GM13976 (cell line): ENCODE measurements at places on chromosomes 4 and X.

- DNase-seq: no peak
These were observed 26.1 kb downstream of the ARHGEF6 start for GRCh38 chrX:136754651-136755050.

- DNase-seq: no peak
These were observed 50.4 kb downstream of the SHROOM3 start for GRCh38 chr4:76485450-76485849.

DNA sequence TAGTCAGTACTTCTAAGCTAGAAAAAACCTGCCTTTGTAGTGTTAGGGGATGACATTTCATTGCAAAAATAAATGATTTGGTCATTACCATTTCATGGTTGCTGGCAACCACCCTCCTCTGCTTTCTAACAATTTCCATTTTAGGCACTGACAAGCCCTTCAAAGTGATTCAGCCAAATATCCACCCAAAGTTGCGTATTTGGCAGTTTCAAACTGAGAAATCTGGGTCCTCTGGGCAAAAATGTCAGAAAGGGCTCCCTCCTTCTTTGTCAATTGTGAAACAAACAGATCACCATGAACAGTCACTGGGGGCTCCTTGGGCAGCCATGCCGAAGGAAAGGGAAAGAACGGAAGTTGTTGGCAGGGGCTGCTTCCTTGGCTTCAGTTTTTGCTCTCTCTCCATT, 33.0 kb downstream of the PLAC1 start:
- DNase-seq: no peak

DNA sequence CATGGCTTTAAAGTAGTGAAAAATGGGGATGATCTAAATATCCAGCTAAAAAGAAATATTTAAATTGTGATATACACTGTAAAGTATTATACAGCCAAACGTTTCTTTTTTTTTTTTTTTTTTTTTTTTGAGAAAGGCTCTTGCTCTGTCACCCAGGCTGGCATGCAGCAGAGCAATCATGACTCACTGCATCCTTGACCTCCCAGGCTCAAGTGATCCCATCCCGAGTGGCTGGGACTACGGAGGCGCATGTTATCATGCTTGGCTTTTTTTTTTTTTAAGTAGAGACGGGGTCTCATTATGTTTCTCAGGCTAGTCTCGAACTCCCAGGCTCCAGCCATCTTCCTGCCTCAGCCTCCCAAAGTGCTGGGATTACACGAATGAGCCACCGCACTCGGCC, 17.1 kb downstream of the SMIM14 start:
- DNase-seq: no peak

- DNase-seq: no peak
These were observed 388.7 kb downstream of the FAT4 start for GRCh38 chr4:125703443-125703842.

GRCh38 chr4:16516796-16517439, 290.6 kb upstream of the TAPT1 start:
- DNase-seq: no peak

DNA sequence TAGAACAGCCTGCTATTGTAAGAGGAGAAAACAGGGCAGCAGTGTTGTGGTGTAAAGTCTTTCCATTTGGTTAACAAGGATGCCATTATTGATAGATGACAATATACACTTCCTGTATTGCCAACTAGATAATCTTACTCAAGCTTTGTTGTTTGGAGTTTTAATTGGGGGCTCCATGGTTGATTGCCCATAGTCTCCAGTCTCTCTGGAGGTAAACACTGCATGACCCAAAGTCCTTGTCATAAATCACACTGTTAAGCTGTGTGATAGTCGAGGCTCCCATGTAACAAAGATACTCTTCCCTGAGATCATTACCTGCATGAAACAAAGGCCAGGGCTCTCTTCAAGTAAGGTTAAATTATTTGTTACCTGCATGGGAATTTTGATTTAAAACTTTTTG, 394.6 kb downstream of the C4orf33 start:
- DNase-seq: no peak

GRCh38 chrX:17732138-17732783, 5.0 kb upstream of the SCML1 start:
- no peak for DNase-seq

DNA sequence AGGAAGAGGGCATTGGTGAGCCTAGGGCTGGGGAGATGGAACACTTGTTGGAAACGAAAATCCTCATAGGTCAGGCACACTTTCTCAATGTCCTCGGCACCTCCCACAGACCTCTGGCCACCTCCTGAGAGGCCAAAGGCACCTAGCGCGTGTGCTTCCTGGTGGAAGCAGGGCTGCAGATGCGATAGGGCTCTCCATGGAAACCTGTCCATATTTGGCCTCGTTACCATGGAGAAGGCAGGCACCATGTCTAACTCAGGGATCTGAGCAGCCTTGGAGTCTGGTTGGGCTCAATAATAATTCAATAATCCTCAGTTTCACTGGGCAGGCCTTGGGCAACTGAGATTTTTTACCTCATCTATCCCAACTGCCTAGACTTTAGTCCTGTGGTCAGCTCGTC, 58.3 kb downstream of the RAI2 start:
- no peak for DNase-seq

DNA sequence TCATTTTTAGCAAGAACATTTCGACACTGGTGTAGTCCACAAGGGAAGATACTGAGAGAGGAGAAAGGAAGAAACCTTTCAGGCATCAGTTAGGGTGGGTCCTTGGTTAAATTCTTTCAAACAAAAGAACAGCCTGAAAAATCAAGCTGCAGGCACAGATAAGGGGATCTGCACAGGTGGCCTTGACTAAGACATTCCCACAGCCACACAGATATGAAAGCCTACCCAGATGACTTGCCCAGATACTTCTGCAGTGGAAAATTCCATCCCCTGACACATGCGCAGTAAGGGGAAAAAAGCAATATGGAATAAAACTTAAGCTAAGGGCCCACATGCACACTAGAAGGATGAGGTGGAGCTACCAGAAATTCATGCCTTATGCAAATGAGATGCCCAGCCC, 8.9 kb upstream of the TMEM165 start:
- no peak for DNase-seq

DNA sequence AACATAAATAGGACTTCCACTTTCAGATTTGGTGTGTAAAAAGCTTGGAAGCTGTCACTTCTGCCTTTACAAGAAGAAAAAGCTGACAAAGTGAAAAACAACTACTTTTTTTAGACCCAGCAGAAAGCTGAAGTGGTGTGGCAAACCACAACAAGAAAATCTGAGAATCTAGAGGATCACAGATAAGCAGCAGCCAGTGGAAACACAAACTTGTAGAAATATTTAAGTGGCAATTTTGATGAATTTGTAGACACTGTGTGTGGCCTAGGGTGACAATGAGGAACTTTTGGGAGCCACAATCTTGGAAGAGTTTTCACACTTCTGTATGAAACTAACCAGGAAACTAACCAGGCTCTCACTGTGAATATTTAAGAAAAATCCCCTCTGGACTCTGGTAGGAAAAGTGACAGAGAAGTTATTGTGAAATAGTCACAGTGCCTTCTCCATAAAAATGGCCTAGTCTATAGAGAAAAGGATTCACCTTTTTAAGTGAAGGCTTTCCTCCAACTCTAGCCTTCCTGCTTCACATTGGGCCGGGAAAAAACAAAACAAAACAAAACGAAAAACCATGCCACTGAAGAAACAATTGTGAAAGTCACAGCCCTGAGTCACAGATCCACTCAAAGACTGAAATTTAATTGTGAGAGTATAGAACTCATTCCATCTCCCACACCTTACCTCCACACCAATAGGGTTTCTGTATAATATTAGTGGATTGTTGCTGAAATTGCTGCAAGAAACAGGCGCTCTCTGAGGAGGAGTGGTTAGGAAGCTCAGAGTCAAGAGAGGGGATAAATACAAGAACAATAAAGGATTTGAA, 26.7 kb upstream of the GUCY1A1 start:
- peak; percentile 54 for DNase-seq
